ENCODE measurements at places on chromosomes 2 and 18.

DNA sequence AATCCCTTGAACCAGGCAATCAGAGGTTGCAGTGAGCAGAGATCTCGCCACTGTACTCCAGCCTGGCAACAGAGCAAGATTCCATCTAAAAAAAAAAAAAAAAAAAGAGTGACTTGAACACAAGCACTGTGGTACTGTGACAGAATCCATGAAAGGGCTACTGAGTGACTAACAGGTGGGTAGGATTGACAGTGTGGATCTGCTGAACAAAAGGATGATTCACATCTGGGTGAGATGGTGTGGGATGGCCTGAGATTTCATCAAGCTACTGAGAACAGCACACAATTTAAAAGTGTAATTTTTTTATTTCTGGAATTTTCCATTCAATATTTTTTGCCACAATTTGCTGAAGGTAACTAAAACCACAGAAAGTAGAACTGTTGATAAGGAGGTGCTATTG lies 13.3 kb upstream of the SP3 start:
- DNase-seq: no peak

DNA sequence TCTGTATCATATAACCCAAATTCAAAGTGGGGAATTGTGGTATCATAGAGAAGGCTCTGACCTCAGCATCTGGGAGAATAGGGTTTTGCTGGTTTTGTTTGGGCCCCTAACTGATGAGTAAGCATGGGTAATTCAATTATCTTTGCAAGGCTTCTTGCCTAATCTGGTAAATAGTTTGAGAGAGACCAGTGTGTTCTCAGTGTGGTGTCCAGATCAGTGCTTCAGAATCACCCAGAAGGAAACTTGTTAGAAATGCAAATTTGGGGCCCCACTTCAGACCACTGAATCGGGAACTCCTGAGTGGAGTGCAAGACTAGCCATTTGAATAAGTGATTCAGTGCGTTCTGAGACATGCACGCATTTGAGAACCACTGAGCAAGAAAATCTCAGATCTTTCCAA lies 282.7 kb downstream of the EPHA4 start:
- no peak for DNase-seq

- no peak for DNase-seq
Observed at GRCh38 chr2:11691076-11691660, 21.2 kb upstream of the NTSR2 start.

DNA sequence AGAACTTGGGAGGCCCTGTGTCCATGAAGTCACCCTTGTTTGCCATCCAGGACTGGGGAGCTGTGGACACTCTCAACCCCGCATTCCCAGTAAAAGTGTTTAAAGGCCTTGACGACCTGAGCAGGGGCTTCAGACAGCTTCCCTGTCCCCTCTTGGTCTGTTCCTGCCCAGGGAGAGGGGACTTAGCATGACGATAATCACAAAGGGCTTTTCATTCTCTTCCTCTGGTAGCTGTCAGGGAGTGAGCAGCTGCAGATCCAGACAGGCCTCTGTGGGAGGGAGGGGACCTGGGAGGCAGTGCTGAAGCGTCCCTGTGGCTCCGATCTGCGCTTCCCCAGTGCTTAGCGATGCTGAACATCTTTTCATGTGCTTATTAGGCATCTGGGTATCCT lies 77.8 kb upstream of the HS6ST1 start:
- no peak for DNase-seq

DNA sequence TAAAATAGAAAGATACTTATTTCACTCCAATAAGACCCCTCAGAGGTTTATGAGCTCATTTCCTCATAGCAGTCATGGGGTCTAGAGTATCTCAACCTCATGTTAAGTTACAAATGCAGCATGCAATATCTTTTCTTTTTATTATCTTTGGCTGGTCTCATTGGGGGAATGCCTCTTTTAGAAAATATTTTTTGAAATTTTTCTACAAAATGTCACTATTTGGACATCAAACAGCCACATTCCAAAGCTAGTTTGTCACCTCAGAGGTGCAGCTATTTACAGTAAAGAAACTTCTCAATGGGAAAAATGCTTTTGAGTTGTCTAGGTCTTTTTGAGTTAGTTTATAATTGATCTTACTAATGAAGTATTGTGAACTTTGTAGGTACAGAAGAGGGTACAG lies 370.7 kb upstream of the LRATD1 start:
- no peak for DNase-seq

DNA sequence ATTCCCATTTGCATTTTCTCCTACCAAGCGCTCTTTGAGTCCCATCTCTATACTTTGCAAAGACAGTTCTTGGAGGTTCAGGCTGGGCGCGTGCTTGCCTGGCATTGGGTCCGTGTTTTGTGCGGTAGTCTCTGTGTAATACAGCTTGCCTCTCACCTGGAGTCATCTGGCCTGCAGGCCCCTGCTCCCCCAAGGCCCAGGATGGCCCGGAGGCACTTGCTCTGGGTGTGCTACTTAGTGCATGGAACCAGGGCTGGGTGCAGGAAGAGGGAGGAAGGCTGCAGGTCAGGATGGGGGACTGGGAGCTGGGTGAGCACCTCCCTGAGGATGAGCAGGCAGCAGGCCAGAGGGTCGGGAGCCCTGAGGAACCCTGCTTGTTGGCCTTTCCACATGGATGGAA lies 220.9 kb downstream of the LDLRAD4 start:
- no peak for DNase-seq

DNA sequence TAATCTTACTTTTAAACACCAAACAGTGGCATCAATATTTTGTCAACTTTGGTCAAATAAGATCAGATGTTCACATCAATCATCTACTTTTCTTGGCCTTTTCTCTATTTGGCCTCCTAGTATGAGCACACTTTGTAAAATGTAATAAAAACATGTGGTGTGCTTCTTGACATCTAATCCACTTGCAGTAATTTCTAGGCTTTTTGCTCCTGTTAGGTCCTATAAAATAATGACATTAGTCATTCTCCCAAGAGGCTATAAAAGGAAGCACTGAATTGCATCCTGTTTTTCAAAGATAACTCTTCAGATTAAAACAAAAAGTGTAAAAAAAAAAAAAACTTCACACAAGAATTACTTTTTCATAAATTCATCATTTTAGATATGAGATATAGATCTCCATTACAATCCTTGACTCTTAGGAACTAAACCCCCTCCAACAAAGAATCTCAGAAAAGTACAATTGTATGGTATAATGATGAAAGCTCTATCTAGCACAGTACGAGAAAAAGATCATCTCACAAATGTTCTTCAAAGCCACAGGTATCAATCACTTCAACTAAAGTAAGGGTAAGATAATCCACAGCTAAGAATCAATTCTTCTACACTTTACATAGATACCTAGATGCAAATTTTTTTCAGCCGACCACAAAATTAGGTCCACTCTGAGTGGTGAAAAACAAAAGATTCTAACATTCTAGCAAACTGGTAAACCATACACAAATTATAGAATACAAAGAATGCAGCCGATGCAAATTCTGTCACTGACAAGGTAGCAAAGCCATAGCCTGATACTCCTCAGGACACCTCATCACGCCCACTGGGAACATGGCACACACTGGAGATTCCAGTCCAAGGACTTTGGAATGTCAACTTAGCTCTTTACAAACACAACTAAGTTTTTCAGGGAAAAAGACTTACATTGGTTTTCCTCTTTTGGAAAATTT lies 2.7 kb downstream of the BCL2 start:
- DNase-seq: no peak

GRCh38 chr2:169877398-169877797 lies 50.1 kb downstream of the UBR3 start:
- DNase-seq: peak; percentile 0

DNA sequence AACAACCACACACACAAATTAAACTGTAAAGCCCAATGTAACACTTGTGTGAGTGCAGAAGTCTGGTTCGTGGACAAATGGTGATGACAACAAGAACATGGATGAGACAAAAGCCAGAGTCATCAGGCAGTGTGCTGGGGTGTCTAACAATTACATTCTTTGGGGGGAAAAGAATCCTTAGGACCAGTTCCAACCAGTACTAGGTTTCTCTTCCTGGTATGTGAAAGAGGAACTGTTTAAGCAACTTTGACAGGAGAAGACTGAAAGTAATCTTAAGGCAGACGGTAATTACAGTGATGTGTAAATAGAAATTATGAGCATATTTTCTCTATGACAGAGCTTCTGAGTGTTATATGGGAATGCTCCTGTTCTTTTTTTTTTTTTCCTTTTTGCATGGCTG lies 133.4 kb downstream of the AFF3 start:
- no peak for DNase-seq

DNA sequence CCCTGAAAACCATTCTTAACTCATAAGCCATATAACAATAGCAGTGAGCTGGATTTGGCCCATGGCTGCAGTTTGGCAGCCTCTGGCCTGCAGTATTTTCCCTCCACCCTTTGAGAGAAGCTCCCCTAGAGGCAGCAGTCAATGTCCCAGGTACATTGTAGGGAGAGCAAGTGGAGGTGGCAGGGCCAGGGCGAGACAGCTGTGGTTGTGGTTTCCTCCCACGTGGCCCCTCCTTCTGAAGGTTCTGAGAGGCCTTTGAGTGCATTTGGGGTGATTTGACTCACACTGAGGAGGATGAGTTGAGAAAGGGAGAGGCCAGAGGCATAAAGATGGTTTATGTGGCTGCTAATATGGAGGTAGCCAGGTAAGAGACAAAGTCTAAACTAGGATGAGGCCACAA lies 45.5 kb upstream of the LDAH start:
- no peak for DNase-seq

DNA sequence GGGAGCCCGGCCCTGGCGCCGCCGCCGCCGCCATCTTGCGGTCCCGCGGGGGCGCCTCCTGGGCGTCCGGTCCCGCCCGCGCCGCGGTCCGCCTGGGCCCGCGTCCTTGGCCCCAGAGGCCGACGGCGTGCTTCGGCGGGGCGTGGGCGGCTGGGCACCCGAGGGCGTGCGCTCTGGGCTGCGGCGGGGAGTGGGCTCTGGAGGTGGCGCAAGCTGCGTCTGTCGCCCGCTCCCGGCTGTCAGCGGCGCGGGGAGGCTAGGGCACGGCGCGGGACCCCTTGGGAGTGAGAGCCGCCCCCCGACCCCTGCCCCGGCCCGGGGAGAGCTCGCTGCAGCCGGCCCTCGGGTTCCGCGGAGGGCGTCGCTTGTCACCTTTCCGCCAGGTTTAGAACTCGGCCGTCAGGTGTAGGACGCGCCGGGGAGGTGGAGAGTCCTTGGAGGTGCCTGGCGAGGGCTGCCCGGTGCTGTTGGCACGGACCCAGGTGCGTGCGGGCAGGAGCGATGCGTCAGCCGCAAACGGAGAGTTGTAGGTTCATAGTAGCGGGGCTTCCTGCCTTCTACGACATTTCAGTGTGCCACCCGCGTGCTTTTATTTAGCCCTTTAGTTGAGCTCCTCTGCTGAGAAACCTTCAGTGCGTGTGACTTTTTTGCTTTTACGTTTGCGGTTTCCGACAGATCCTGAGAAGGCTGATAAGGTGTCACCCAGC lies 921 bp downstream of the VAPA start:
- peak; percentile 82 for DNase-seq

- DNase-seq: no peak
Observed at GRCh38 chr2:30095402-30095801, 51.4 kb upstream of the YPEL5 start.

- no peak for DNase-seq
Observed at GRCh38 chr2:168819050-168819715, 16.7 kb downstream of the NOSTRIN start.

Data from NCI-H1417 (cell line).